Stimulated activated CD4-positive, alpha-beta T cell treated with anti-CD3 and anti-CD28 coated beads, Interleukin-15, amount 100 ng/mL, for 48 hours (primary cell): ENCODE measurements at places on chromosomes 2 and 18.

- no peak for DNase-seq
Measured at GRCh38 chr2:109347626-109348025, 218.6 kb downstream of the SH3RF3 start.

DNA sequence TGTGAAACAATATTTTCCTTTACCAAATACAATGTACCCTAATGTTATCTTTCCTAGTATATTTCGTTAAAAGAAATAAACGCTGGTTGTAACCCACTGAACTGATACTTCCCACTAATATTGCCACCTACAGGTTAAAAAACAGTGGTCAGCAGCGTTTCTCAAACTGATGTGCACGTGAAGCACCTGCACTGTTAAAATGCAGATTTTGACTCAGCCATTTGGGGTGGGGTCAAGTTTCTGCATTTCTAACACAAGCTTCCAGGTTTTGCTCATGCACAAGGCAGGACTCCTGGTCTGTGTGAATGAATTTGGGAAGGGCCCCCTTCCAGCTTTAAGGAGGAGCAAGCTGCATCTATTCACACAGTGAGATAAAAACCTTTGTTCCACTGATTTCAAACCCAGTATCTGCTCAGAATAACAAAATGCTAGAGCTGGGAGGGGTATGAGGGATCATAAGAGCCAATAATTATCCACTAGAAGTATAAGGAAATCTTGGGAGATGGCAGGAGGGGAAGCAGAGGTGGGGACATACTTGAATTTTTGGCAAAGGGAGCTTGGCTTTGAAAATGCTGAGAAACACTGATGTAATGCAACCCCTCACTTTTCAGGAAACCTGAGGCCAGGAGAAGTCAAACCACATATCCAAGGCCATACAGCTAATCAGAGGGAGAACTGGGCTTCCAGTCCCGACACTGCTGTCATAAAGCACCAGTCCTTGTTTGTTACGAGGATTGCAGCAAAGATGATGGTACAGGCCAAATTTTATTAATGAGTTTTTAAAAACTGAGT is 116.2 kb downstream of the RBMS1 start:
- DNase-seq = no peak

- no peak for DNase-seq
Measured at GRCh38 chr2:14654835-14655282, 22.3 kb downstream of the LRATD1 start.

- no peak for DNase-seq
Measured at GRCh38 chr18:55110436-55110835, 151.2 kb upstream of the CCDC68 start.

GRCh38 chr2:226874749-226875148 is 38.9 kb downstream of the RHBDD1 start:
- no peak for DNase-seq

DNA sequence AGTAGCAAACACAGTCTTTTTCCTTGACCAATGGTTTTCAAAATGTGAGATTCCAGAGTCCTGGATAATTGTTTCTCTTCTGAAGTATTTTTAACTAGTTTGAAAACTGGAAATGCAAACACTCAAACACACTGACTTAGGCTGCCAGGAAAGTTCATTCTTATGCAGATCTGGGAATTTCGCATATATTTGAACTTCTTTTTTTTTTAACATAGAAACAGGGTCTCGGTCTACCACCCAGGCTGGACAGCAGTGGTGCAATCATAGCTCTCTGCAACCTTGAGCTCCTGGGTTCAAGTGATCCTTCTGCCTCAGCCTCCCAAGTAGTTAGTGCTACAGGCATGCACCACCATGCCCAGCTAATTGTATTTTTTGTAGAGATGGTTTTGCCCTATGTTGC is 79.6 kb downstream of the DYM start:
- no peak for DNase-seq

- no peak for DNase-seq
Measured at GRCh38 chr2:214014551-214015220, 396.2 kb upstream of the VWC2L start.

DNA sequence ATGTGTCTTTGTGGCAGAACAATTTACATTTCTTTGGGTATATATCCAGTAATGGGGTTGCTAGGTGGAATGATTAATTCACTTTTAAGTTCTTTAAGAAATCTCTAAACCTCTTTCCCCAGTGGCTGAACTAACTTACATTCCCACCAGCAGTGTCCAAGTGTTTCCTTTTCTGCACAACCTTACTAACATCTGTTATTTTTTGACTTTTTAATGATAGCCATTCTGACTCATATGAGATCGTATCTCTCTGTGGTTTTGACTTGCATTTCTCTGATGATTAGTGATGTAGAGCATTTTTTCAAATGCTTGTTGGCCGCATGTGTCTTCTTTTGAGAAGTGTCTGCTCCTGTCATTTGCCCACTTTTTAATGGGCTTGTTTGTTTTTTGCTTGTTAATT is 43.1 kb upstream of the PTH2R start:
- DNase-seq = no peak

GRCh38 chr2:135299658-135300244 is 231.3 kb downstream of the ZRANB3 start:
- DNase-seq = no peak

DNA sequence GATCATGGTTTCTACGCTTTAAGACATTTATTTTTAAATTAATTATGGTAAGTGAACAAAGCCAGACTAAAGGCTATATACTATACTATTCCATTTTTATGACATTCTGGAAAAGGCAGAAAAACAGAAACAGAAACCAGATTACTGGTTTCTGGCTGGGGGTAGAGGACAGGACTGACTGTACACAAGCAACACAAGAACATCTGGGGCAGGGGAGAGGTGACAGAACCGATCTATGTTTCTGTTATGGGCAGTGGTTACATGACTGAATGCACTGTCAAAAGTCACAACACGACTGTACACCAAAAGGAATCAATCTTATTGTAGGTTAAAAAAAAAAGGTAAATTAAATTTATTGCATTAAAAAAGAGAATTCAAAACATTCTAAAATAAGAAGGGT is 64.7 kb downstream of the PTPN2 start:
- no peak for DNase-seq

- no peak for DNase-seq
Measured at GRCh38 chr2:198417836-198418235, 613.4 kb downstream of the PLCL1 start.

DNA sequence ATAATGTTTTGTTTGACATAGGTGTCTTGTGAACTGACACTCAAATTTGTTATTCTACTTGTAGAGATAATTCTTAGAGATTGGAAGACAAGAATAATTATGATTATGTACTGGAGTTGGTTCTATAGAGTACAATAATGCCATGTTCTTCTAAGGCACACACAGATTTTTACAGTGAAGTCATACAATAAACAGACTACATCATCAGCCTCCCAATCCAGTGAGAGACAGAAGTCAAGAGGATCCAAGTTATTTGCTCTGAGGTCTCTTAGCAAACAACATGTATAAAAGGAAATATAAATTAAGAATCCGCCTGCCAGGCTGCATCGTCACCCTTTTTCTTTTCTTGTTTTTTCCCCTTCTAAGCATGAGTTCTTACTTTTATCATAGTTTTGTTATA is 613.5 kb upstream of the SETBP1 start:
- DNase-seq = no peak

- DNase-seq = no peak
Measured at GRCh38 chr2:183348492-183348891, 224.2 kb downstream of the NUP35 start.

DNA sequence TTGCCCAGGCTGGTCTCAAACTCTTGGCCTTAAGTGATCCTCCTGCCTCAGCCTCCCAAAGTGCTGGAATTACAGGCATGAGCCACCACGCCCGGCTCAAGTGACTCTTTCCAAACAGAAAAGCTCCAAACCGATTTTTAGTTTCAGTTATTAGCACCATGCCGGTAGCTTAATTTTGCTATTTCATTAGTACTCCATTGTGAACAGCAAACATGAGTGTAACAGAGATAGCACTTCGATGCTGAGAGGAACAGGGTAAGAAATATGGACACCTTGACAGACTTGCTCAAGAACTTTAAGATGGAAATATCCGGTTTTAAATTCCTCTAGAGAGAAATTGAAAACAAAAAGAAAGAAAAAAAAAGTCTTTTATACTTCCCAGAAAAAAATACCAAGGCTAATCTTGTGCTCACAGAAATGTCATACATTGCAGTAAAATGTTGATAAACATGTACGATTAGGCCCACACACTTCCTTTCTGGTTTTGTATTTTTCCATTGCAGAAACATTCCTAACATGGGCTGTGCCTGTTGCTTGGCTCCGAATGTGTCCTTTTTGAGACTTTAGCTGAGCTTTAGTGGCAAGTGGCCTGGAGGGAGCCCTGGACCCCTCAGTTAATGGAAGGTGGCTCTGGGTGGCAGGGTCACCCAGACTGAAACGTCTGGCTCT is 18.3 kb downstream of the FHL2 start:
- DNase-seq = no peak

GRCh38 chr2:55970500-55970899 is 46.9 kb upstream of the EFEMP1 start:
- DNase-seq = no peak

- DNase-seq = no peak
Measured at GRCh38 chr18:62603211-62603610, 80.4 kb downstream of the ZCCHC2 start.

DNA sequence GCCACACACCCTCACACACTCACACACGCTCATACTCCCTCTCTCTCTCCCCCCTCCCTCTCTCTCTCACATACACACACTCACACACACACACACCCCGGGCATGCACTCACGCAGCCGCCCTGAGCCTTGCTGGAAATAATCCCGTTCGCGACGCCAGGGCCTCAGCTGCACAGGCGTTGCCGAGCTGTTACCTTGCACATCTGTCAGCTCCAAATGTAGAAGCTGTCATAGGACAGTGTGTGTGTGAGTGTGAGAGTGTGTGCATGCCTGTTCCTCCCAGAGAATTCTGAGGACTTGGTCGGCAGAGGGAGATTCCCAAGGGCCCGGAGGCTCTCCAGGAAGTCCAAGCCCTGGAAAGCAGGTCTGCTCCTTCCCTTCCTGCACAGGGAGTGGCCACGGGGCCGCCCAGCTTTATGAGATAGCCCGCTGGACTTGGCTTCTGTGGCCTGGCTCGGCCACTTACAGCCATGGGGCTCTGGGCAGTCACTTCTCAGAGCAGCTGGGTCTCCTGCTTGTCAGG is 8.6 kb downstream of the SPR start:
- DNase-seq = no peak

- no peak for DNase-seq
Measured at GRCh38 chr2:106956879-106957278, 70.9 kb upstream of the ST6GAL2 start.

GRCh38 chr2:26772064-26773001 is 8.2 kb downstream of the SLC35F6 start:
- no peak for DNase-seq

GRCh38 chr2:151292546-151292945 is 3.1 kb upstream of the NMI start:
- no peak for DNase-seq

DNA sequence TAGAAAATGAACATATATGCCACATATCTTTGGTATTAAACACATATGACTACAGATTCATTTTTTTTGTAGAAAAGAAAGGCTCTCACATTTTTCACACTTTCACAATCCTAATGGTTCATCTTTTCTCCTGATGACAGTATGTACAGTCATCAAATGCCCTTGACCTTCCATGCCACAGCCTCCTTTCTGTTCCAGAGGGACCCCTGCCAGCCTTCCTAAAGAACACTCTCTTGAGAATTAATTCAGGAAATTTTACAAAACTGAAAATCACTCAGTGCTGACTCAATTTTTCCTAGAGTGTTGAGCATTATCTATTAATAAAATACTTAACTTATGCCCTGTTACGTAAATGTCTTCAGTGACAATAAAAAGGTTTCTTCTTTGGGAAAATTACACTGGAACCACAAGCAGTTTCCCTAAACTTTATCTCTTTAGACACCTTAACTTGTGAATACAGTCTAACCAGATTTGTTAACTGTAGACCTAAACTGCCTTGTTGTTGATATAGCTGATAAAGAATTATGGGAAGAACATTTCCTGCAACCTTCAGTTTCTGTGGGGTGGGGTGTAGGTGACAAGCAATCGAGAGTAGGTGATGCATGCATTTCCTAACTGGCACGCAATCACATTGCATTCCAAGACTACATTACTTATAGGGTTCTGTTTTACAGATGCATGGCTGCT is 15.3 kb upstream of the ACOXL start:
- no peak for DNase-seq

DNA sequence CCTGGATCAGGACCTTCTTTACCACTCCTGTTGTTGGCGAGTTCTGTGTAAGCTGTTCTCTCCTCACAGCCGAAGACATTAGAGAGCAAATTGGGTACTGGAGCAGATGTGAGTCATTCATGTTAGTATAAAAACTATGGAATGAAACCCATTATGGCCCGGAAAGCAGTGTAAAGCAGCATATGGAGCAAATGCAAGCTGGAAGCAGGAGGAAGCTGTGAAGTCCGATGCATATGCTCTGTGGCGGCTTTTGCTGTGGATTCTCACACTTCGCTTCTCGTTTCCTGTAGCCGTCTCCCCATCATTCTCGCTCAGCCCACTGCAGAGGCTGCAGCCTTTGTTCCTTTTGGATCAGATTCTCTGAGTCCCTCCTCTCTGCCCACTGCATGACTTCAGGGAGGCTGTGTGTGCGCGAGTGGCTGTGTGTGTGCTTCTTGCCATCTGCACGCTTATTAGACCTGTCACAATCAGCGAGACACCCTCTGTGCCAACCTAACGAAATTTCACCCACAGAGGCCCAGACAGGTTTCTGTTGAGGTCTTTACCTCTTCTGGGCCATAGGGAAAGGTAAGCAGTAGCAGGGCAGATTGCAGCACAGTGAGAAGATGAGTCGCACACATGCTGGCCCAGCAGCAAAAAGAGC is 3.3 kb upstream of the GALNT14 start:
- no peak for DNase-seq

DNA sequence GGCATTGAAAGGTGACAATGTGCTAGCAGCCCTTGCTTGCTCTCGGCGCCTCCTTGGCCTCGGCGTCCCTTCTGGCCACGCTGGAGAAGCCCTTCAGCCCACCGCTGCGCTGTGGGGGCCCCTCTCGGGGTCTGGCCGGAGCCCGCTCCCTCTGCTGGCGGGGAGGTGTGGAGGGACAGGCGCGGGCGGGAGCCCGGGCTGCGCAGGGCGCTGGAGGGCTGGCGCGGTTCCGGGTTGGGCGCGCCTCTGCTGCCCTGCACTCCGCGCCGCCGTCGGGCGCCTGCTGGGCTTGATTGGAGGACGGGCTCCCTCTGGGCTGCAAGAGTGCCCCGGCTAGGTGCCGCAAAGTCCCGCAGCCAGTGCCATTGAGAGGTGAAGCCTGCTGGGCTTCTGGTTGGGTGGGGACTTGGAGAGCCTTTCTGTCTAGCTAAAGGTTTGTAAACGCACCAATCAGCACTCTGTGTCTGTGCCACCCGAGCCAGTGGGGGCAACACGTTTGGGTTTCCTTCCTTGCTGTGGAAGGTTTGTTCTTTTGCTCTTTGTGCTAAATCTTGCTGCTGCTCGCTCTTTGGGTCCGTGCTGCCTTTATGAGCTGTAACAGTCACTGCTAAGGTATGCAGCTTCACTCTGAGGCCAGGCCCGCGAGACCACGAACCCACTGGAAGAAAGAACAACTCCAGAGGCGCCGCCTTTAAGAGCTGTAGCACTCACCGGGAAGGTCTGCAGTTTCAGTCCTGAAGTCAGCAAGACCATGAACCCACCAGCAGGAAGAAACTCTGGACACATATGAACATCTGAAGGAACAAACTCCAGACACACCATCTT is 14.8 kb upstream of the IMP4 start:
- no peak for DNase-seq
